Central memory CD4-positive, alpha-beta T cell (primary cell): ENCODE measurements at places on chromosomes 16 and 17.

DNA sequence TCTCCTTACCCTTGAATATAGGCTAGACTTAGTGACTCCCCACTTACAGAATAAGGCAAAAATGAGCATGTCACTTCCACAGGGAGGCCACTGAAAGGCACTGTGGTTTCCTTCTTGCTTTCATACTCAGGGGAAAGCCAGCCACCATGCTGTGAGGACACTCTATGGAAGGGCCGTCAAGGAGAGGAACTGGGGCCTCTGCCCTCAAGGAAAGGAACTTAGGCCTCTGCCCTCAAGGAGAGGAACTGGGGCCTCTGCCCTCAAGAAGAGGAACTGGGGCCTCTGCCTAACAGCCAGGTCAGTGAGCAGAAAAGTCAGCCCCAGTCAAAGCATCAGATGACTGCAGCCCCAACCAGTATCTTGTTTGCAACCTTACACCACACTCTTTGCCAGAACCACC, 30.1 kb downstream of the VPS35 start:
- DNase-seq = no peak

DNA sequence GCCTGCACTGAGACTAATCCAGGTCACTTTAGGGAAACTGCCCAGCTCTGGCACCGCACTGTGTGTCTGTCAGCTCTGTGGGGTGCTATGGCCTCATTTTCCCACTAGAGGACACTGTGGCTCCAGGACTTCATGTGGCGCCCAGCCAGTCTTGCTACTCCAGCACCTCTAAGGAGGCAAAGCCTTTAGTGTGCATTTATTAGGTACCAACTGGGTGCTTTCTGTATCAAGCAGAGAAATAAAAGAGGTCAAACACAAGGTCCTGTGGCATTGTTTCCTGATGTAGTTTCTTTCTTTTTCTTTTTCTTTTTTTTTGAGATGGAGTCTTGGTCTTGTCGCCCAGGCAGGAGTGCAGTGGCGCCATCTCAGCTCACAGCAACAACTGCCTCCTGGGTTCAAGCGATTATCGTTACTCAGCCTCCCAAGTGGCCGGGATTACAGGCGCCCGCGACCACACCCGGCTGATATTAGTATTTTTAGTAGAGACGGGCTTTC, 12.5 kb upstream of the RHBDL3 start:
- peak; percentile 53 for DNase-seq

DNA sequence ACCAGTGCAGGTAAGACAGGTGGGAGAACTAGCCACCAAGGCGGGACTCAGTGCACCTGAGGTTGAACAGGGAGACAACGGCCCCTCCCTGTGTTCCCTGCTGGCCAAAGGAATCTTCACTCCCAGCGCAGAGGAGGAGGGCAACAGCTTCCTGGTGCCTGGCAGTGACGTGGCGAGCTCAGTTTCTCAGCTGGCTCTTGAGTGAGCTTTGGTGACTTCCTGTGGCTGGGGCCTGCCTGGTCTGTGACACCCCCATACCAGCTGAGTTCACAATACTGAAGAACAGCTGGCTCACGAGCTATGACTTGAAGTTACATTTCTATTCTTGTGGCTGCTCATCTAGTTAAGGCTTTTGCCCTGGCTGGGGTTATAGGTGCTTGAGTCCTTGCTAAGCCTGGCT, 26.1 kb downstream of the WNT9B start:
- DNase-seq = no peak

DNA sequence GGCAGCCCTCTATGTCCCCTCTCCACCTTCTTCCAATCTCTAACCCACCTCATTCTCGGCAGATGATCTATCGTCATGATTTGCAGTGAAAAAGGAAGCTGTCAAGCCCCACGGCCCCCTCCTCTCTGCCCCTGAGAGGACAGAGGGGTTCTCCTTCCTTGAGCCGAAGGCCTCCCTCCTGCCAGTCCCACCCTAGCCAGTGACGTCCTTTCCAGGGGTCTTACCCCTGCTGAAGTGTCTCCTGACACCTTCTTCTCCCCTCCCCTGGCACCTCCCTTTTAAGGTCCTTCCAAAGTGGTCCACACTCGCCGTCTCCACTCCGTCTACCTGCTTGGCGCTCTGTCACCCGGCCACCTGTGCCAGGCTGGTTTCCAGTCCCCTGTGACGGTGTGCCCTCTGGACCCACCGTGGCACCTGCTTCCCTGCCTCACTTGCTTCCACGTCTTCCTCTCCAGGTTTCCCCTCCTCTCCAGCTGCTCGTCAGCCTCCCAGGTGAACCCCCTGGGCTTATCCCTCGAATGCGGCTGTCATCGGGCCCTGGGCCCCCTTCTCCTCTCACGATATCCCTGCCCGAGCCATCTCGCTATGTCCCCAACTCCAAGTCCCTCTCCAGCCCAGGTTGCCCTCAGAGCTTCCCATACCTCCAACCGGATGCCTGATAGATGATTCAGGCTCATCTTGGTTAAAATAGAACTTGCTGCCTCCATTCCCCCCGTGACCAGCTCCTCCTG, 5.7 kb downstream of the CCDC102A start:
- DNase-seq = no peak

GRCh38 chr17:63700528-63701455, 867 bp upstream of the LIMD2 start:
- DNase-seq = peak; percentile 55

DNA sequence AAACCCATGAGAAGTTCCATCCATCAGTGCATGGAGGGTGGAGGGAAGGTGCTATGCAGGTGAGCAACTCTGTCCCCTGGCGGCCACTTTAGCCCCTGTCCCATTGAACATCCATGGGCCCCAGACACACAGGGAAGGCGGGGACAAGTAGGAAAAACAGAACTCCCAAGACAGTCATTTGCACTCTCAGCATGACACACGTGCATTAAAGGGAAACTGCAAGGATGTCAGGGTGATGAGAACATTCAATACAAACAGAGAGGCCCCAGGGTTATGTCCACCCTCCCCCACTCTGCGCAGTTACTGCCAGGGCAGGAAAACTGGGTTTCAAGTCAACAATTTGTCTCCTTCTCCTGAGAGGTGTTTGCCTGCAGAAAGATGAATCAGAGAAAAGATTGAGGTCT, 44.0 kb upstream of the AKTIP start:
- DNase-seq = no peak

DNA sequence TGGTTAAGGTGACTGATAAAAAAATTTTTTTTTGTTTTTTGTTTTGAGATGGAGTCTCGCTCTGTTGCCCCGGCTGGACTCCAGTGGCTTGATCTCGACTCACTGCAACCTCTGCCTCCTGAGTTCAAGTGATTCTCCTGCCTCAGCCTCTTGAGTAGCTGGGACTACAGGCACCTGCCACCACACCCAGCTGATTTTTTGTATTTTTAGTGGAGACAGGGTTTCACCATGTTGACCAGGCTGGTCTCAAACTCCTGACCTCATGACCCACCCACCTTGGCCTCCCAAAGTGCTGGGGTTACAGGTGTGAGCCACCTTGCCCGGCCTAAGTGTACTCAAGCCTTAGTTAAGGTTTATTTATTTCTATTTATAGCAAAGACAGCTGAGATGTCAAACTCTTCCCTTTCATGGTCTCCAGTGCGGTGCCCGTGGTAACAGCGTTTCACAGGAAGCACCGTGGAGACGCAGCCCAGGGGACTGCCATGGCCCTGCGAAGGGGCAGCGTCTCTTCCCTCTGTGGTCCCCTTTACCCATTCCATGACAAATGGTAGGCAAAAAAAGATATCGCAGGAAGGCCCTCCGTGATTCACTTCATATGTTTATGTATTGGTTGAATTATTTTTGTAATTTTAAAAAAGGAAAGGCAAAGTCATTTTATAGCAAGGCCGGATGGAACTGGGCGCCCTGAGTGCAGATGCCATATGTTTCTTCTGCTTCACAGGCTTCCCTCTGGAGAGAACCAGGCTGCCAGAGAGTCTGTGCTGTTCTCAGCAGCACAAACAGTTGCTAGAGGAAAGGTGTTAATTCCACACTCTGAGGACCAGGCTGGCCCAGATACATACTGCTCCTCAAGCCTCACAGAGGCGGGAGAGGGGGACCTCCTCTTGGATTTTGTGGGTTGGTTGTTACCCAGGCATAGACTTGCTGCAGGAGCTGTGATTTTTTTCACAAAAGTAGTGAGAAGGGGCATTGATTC, 29.2 kb downstream of the DDX19A start:
- DNase-seq = no peak

DNA sequence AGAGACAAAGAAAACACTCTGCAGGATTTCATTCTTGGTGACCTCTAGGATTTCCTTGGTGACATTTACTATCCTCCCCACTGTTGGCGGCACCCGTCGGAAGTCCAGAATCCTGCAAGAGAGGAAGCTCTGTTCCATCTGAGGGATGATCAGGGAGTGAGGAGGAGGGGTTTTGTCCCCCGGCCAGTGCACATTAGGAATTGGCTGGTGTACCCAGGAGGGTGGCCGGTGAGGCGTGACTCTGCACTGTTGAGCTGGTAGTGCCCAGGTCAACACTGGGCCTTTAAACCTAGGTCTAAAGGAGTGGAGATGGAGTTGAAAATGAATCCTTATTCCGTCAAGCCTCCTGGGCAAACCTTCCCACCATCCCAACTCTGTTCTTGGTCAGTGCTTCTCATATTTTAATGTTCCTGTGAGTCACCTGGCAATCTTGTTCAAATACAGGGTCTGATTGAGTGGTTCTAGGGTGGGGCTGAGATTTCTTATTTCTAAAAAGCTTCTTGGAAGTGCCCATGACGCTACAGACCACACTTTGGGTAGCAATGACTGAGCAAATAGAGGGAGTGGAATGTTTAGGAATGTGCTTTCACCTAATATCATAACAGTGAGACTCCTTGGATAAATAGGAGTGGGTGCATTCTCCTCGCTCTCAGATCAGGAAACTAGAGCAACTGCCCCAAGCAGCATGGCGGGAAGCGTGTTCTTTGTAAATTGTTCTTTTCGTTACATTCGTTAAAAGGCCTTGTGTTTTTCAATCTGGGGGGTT, 30.7 kb downstream of the PRKAR1A start:
- DNase-seq = no peak

DNA sequence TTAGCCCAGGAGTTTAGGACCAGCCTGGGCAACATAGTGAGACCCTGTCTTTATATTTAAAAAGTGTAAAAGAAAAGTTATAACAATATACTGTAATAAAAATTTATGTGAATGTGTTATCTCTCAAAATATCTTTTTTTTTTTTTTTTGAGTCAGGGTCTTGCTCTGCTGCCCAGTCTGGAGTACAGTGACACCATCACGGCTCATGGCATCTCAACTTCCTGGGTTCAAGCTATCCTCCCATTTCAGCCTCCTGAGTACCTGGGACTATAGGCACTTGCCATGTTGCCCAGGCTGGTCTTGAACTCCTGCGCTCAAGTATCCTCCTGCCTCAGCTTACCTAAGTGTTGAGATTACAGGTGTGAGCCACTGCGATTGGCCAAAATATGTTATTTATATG, 45.5 kb upstream of the SLC25A19 start:
- DNase-seq = no peak

GRCh38 chr16:51313198-51313597, 162.1 kb upstream of the SALL1 start:
- DNase-seq = no peak

DNA sequence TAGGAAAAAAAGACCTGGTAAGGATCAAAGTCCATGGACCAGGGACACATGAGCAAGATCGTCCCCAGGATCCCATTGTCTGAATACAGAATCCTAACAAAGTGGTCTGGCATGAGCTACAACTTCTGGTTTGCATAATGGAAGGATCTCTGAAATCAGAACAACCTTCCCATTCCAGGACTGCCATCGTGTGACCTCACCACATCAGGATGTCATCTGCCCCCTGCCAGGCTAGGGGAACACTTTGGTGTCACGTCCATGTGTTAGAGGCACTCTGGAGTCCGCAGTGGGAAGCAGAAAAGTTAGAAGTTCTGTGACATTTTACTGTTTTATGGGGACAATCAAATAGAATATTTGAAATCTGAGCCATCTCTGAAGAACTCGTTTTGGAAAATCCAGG, 160.7 kb downstream of the RGS9 start:
- DNase-seq = no peak

- DNase-seq = no peak
Measured at GRCh38 chr16:65489531-65490023, 367.7 kb upstream of the CDH11 start.

DNA sequence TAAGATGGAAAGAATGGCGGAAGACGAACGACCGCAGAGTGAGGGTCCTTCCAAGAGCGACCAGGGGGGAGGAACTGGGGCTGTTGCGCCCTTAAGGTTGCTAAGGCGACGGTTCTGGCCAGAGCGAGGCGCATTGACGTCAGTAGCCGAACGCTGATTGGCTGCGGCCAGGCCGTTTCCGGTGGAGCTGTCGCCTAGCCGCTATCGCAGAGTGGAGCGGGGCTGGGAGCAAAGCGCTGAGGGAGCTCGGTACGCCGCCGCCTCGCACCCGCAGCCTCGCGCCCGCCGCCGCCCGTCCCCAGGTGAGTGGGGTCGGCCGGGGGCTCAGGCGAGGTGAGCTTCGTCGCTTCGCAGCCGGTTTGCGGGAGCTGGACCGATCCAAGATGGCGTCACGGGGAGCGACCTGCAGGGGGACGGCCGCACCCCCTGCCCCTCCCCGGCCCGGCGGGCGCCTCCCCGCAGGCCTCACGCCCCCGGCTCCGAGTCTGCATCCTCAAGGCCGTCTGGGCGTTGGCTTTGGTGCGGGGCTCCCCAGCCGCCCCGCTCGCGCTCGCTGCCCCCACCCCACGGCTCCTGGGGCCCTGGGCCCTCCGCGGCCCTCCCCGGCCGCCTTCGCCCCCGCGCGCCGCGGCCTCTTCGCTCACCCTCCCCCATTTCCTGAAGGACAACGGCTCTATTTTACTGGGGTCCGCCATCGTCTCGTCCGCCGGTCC, at the start of gene PRKAR1A:
Gene PRKAR1A, plus strand, starts transcription at position 184 of the 713 bp plus-strand sequence. CDS start 2,970 bp downstream, outside the sequence.
- peak; percentile 95 for DNase-seq

- DNase-seq = no peak
Measured at GRCh38 chr16:7394720-7395336, 62.2 kb downstream of the RBFOX1 start.

DNA sequence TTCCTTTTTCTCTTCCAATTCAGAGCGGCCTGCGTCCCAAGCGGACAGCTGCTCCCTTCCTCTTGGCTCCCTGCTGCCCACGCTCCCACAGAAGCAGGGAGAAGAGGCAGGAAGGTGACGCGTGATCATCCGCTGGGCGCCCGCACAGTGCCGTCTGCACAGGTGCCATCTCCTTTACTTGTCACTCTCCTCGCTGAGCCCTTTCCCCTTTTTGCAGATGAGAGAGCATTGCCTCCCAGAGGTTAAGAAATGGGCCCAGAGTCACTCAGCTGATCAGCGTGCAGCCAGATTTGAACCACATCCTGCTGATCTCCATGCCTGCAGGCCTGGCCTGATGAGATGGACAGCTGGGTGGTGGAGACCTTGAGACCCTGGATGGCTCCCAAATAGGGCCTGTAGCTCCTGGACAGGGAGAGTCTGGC, 299.8 kb downstream of the SEC14L1 start:
- DNase-seq = no peak
